ENCODE measurements at places on chromosomes 1 and 21.
A peak's percentile ranks its signal among the peaks of the same experiment; 100 is the strongest.

GRCh38 chr1:90710579-90711536 is 6.2 kb downstream of the BARHL2 start:
- DNase-seq: no peak

GRCh38 chr1:168287237-168287664 is 6.6 kb downstream of the TBX19 start:
- DNase-seq: no peak

- DNase-seq: no peak
Measured at GRCh38 chr1:185603158-185603557, 131.0 kb upstream of the HMCN1 start.

DNA sequence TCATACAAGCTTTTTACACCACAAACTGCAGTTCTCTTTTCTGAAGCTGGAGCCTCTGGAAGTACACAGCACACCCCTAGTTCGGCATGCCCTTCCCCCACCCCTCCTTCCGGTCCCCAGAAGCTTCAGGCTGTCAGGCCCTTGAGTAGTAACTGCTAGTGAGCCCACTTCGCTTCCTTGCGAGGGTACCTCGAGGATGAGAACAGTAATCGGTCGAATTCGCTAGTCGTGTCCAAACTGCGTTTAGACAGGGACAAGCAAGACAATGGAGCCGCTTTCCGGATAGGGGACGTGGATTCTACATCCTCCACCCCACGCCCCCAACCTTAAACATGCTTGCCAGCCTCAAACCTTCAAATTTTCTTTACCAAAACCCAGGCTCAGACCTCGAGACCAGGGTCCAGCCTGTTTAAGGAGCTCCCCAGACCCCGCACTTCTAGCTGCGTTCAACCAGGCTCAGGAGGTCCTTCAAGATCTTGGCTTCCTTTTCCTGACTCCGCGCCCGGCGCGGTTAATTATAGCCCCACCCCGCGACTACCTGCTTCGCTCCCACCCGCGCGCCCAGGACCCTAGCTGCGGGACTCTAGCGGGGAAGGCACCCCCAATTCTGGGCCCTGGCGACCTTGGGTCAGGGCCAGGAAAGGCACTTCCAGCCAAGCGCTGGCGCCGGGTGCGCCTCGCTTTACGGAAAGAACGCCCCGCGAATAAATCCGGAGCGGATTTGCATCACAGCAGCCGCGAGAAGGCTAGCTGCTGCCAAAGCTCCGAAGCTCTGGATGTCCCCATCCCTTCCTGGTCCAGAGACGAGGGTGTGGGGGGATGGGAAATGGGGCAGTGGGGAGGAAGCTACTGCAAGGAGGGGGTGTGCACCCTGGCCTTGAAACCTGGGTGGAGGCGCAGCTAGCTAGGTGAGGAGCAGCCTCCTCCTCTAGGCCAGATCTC is 8.1 kb upstream of the TSPAN1 start:
- no peak for DNase-seq

- DNase-seq: no peak
Measured at GRCh38 chr1:91795591-91796389, 90.2 kb downstream of the TGFBR3 start.

DNA sequence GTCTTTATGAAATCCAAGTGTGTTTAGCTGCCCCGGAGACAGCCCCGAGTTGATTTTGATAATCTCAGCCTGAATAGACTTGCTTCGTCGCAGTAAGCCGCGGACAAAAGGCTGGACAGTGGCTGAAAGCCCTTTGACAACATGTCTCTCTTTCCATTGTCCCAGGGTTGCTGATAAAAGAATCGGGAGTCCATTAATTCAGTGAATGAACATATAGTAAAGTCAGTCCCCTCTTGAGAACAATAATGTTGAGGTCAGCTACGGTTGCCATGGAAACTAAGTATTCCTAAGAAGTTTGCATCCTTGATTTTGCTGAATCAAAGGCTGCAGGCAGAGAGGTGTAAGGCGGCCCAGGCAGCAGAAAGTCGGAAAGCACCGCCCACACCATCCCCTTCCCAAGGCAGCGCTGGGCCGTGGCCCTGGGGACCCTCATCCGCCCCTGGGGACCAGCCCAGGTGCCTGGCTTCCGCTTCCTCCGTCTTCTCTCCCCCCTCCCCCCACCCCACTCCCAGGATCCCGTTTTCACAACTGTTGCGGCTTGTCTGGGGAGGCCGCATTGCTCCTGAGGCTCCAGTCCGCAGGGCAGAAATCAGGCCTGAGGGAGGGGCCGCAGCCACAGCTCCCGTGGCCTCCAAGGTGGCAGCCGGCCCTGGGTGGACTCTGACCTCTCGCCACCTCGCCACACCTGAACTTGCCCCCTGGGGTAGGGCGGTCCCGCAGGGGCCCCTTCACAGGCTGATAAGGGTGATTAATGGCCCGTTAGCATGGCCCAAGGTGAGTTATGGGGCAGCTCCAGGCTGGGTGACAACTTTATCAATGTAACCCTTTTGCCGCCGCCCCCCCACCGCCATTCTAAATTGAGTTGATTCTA is 180.9 kb downstream of the PRDM16 start:
- DNase-seq: no peak

DNA sequence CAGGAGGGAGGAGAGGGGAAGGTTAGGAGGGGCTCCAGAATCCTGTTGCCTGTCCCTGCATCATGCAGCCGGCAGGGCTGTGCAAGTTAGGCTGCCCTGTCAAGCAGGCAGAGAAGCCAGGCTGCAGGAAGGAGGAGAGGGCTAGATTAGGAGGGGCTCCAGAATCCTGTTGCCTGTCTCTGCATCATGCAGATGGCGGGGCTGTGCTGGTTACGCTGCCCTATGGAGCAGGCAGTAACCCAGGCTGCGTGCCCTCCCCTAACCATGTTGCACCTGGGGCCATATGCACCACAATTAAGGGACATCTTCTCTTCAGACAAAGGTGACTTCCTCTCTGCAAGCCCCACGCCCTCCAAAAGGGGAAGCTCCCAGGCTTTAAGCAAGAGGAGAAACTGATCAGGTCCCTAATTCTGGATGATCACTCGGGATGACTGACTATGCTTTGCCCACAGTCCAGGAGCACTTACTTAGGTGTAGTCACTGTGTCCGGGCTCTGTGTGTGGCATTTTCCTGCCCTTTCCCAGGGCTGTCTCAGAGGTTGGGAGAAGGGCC is 457.4 kb downstream of the SETD4 start:
- no peak for DNase-seq

DNA sequence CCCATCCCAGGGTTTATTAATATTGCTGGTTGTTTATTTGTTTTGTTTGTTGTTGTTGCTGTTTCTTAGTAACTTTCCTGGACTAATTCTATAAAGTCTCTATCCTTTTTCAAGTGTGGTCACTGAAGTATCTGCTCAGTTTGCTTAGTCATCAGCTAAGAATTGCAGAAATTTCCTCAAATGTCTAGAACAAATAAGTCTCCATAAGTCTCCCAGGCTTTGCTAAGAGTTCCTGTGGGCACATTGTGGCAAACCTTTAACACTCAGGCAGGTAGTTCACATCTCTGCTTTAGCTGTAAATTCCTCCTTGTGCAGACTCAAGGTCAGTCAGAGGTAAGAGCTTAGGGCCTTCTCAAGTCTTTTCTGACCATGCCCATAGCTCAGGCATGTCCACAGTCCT is 38.9 kb upstream of the C1orf185 start:
- DNase-seq: no peak

GRCh38 chr1:46697053-46697452 is 21.9 kb downstream of the EFCAB14 start:
- no peak for DNase-seq

DNA sequence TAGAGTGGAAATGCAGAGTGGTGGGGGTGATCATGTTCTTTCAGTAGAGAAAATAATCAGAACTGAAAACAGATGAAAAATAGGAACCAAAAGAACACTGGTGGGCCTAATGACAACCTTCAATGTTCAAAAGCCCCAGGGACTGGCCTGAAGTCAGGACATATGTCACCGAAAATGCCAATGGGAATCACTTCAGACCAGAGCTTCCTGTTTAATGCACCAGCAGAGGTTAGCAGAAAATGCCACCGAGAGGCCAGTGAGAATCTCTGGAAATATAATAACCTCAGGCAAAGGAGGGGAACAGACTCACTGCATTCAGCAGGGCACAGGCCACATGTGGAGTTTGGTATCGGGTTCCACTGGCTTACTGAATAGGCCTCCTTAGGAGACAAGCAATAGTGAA is 15.9 kb upstream of the CD58 start:
- DNase-seq: no peak

DNA sequence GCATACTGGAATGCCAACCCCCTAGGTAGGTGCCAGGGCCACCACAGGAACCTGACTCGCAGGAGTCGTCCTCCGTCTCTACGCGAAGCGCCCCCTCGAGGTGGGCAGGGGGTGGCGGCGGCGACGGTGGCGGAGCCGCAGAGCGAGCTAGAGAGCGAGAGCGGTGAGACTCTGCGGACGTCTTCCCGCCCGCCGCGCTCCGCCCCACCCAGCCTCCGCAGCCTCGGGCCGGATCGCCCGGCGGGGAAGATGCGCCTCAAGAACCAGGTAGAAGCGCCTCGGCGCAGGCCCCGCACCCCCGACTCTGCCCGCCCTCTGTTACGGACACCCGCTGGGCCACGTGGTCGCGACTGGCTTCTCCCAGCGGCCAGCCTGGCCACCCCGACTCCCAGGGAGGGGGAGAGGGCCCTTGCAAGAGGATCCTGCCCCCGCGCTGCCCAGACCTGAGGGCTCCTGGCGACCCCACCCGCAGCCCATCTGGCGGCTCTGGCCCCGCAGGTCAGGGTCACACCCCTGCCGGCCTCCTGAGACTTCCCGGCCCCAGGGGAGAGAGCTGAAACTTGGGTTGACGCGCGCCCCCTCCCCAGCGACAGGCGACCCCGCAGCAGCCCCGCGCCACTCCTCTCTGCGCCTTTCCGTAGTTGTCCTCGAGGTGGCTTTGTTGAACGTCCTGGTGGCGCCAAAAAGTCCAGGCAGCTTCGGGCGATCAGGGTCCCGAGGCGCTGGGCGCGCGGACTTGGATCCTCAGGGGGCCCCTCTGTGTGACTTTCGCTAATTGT is 24.4 kb upstream of the AGBL4 start:
- peak; percentile 69 for DNase-seq

- no peak for DNase-seq
Measured at GRCh38 chr1:156692925-156693847, 12.2 kb downstream of the CRABP2 start.

GRCh38 chr21:35510957-35511695 is 462.0 kb upstream of the RUNX1 start:
- no peak for DNase-seq

GRCh38 chr1:58971629-58972140 is 187.8 kb upstream of the JUN start:
- DNase-seq: no peak

DNA sequence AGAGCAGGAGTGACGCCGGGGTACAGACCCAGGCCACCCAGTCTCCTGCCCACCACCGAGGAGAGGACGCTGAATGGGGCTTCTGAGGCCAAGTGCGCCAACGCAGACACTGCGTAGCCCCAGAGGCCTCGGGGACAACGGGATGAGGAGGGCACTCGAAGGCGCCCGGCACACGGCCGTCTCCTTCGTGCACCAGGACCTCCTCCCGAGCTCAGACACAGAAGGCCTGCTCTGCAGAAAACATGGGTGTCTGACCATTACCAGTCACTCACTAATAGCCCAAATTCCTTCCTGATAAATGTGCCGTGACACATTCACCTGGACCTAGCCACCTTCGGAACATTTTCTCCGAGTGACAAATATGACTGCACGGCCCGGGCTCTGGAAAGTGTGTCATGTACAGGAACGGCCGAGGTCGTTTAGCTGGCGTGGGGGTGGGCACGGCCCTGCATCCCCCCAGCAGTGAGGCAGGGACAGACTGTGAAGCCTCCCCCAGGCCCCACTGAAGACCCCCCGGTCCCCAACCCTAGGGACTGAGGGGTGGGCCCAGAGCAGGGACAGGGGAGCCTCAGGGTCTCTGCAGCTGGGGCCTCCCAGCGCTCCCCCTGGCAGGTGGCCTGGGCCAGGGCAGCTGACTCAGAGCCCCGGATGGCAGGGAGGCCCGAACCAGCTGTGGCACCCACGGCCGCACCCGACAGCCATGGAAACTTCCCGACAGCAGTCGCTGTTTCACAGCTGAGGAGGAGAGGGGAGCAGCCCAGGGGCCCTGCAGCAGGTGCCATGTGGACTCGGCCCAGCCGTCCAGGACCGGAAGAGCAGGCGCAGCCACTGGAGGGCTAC is 16.7 kb upstream of the COL6A2 start:
- DNase-seq: peak; percentile 54

GRCh38 chr1:43358121-43358745 is 548 bp upstream of the CDC20 start:
- no peak for DNase-seq

DNA sequence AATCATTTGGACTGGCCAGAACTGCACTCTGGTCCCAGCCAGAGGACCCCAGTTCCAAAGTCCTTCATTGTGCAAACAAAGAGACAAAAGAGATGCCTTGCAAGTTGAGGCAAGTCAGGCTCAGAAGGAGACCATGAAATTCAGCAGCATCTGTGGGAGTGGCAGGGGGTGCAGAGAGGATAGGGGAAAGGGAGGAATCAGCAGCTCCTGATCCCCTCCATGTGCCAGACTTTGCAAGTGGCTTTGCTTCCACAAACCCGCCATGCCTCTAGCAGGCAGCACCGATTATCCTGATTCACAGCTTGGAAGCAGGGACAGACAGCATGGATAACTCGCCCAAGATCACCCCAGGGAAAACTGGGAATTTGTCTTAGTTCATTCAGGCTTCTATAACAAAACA is 2.1 kb upstream of the CAPN9 start:
- no peak for DNase-seq

DNA sequence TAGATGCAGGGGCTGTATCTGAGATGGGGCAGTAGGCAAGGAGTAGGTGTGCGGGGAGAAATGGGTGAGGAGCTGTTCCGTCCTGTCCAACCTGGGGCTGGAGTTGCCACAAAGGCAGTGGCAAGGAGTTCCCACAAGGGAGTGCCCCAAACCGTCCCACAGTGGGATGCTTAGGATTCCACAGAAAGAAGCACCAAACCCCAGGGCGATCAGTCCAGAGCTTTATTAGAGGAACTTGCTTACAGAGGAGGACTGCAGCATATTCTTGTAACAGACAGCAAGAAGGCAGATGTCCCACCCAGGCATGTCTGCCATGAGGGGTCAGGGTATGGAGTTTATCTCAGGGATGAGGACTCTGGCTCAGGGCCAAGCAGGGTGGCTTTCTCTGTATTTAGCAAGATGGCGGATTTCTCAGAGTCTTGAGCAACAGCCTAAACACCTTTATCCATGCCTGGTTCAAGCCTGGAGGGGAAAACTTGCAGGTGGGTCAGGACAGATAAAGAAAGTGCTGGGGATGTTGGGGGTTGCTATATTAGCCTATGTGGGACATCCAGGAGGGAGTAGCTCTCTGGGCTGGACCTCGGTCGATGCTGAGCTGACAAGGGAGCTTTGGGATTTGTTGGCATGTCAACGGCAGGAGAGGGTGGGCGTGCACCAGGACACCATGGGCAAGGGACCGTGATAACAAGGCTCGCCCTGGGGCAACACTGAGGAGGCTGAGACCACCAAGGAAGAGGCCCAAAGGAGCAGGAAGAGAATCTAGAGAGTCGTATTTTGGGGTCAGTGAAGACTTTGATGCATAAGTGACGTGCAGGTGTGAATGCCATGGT is 32.8 kb downstream of the OBSCN start:
- DNase-seq: no peak

Data from coronary artery (tissue), 2 donors.